NCI-H2029 treated with DMSO at 0.1 percent for 48 hours (cell line): ENCODE measurements at places on chromosomes 5 and 9.

DNA sequence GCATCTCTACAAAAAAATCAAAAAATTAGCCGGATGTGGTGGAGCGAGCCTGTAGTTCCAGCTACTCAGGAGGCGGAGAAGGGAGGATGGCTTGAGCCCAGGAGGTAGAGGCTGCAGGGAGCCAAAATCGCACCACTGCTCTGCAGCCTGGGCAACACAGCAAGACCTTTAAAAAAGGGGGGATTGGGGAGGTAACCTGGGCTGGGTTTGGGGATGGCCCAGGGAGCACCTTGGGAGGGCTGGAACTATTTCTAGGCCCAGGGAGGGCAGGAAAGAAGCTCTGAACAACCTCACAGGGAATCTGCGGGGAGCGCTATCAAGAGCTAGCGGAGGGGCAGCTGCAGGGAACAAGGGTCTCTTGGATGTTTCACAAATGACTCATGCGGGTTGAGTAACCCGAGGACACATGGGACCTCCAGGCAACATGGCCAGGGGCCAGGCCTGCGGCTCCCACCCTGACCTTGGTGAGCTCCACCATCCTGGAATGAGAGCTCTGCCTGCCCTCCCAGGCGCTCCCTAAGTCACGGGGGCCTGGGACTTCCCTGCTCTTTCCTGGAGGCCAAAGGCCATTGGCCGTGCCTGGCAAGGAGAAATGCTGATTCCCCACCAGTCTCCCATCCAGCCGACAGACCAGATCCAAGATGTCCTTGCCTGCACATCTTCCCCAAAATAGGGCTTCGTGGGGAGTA lies 23.4 kb downstream of the SARDH start:
- no peak for DNase-seq

DNA sequence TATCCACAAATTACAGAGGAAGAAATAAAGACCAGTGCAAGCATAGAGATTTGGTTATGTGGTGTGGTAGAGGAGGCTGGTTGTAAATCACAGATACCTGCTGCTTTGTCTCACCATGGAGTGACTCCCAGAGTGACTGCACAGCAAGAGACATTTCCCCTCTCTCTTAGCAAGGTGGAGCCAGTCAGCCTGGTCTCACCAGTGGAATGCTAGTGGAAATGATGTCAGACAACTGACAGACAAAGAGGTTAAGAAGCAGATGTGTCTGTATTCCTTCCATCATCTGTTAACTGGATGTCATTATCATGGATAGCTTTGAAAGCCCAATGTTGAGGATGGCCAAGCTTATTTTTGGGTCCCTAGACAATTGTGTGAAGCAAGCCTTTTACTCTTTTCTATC lies 509.4 kb upstream of the SEMA6A start:
- DNase-seq, result no peak

GRCh38 chr9:105670315-105670714 lies 8.1 kb downstream of the TAL2 start:
- no peak for DNase-seq

- DNase-seq, result no peak
Observed at GRCh38 chr5:130106480-130106879, 202.2 kb downstream of the CHSY3 start.

- DNase-seq, result no peak
Observed at GRCh38 chr9:35689542-35690293, at the start of gene TPM2. TPM2 (minus strand) TSS chr9:35689925; CDS start chr9:35689817, 108 bp downstream.

- no peak for DNase-seq
Observed at GRCh38 chr9:136627703-136628102, 35.0 kb upstream of the EGFL7 start.

DNA sequence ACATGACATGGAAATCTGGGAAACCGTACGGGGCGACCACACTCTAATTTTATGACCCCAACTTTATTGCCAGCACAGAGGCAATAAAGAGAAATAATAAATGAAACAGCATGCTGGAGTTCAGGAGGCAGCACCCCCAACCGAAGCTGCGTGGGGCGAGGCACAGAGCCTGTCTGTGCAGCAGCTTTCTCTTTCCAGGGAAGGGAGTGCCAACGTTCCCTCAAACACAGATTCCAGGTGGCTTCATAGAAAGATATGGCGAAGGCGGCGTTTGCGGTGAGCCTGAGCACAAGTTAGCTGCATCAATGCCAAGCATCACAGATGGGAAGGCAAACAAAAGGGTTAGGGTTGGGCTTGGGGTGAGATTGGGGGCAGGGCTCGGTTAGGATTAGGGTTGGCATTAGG lies 114.8 kb downstream of the HSD17B3 start:
- no peak for DNase-seq

DNA sequence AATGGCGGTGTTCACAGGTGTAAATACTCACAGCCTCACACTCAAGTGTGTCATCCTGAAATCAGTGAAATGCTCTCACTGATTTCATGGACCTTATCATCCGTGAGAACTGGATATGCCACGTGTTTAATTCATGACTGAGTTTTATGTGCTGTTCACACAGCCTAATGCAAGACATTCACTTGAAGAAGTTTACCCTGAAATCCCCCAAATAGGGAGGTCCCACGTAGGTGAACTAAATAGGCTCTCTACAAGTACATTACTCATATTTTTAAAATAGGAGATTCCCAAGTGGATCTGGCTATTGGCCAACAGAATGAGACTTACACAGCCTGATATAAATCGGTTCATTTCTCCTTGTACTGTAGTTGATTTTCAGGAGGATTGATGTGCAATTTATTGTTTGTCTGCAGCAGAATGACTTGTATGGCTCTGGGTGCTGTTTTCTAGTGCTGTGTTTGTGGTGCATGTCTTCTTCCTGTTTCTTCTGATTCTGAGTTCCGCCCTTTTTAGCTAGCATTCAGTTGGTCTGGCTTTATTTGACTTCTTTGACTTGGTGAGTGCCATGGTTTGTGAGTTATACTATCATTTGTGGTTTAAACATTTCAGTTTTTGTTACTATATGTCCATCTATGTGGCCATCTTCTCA lies 25.1 kb downstream of the TRIO start:
- DNase-seq, result no peak

DNA sequence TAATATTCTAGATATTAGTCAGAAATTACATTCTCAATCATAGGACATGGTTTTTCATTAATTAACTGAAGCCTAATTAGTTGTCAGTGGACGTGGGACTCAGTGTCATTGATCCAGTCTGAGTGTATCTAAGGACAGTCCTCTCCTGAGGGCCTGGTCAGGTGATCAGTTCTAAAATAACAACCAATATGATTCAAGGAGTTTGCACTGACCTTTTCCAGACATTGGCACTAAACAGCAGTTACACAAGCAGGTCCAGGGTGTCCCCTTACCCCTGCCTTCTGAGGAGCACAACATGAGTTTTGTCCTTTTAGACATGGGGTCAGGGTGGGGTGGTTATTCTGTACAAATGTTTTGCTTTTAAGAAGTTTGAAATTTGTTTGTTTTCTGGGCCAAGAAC lies 97.8 kb downstream of the CMYA5 start:
- DNase-seq, result no peak

GRCh38 chr9:34332076-34332964 lies 3.0 kb downstream of the NUDT2 start:
- DNase-seq, result peak; percentile 25

GRCh38 chr5:124740991-124741583 lies 5.4 kb downstream of the ZNF608 start:
- DNase-seq, result no peak

GRCh38 chr9:130039528-130040147 lies 3.4 kb downstream of the FNBP1 start:
- DNase-seq, result no peak

GRCh38 chr9:85717220-85717619 lies 24.5 kb downstream of the AGTPBP1 start:
- DNase-seq, result no peak

GRCh38 chr5:119895066-119895465 lies 265.7 kb downstream of the FAM170A start:
- DNase-seq, result no peak

GRCh38 chr5:60690326-60690725 lies 9.6 kb downstream of the DEPDC1B start:
- DNase-seq, result no peak

GRCh38 chr9:88278036-88278435 lies 110.2 kb upstream of the SPIN1 start:
- DNase-seq, result no peak

GRCh38 chr9:128713411-128713780 lies 10.5 kb downstream of the ZDHHC12 start:
- no peak for DNase-seq

- DNase-seq, result no peak
Observed at GRCh38 chr5:39009280-39009679, 64.9 kb downstream of the RICTOR start.

DNA sequence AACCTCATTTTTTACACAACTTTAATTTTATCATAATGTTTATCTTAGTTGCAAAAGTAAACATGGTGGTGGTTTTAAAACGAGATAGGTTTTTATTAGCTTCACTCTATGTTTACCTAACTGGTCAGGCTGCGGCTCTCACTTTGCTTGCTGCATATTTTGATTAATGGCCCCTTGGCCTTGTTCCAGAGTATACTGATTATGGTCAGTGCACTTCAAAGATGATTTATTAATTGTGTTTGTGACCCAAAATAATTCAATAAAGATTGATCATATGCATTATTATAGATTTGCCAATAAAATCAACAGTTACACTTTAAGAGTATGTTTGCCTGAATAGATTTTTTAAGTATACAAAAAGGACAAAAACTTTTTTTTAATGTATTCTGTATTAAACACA lies 188.0 kb downstream of the XRCC4 start:
- DNase-seq, result peak; percentile 47

DNA sequence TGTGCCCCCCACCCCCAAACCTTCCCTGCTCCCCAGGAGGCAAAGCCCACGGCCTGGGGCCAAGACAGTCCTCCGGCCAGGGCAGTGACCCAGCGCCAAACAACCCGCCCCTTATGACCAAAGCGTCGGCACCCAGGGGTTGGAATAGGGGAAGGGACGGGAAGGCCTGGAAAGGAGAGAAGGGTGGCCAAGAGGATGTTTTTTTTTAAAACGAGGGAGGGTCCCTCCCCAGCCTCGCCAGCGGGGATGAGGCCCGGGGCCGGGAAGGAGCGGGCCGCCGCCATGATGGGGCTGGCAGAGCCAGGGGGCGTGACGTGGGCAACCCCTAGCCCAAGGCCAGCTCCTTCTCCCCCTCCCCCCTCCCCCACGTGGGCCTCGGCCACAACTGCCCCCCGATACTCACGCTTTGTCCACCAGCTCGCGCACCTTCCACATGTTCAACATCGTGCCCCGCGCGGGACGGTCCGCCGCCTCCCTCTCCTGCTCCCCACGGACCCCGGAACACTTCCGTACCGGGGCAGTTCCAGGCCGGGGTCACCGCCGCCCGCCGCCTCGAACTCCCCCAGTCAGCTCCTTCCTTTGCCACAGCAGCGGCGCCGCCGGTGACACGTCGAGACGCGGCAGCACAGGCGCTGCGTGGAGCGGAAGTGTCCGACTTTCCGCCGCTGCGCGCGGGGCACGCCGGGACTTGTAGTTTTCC lies at the start of gene CLINT1:
Gene CLINT1 (minus strand): TSS at position 619 of the 700 bp plus-strand sequence. CDS start 175 bp downstream, at position 444.
- peak; percentile 55 for DNase-seq

DNA sequence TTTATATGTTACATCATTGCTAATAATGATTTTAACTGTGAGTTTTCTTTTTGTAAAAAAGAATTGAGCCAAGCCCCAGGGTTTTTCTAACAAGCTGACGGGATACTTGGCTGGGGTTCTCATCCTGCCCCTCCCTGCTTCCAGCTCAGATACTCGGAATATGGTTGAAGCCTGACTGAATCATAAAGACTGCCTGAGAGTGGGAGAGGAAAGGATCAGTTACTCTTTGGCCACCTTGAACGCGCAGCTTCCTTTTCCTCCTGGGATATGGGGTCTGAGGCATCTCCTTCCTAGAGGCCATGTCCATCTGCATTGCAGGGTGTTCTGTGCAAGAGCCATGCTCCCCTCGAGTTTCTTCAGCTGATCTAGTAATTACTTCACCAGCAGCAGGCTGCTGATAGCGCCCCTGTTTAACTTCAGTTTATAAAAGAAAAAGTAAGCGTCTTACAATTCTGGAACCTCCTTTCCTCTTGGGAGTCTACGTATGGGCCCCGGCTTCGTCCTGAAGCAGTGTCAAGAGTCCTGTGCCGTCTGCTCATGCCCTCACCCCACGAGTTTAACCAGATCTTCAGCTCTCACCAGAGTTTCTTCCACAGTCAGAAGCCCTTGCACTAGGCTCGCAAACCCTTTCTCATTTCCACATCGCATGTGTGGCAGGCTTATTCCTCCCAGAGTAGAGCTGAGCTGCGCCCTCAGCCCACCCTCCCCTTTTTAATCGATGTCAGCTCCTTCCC lies 130.0 kb downstream of the MVB12B start:
- DNase-seq, result no peak

- DNase-seq, result no peak
Observed at GRCh38 chr5:154923441-154924430, 14.3 kb downstream of the GEMIN5 start.

- no peak for DNase-seq
Observed at GRCh38 chr5:148739524-148739923, 85.2 kb upstream of the HTR4 start.

GRCh38 chr9:37029776-37030610 lies 4.1 kb downstream of the PAX5 start:
- DNase-seq, result no peak

DNA sequence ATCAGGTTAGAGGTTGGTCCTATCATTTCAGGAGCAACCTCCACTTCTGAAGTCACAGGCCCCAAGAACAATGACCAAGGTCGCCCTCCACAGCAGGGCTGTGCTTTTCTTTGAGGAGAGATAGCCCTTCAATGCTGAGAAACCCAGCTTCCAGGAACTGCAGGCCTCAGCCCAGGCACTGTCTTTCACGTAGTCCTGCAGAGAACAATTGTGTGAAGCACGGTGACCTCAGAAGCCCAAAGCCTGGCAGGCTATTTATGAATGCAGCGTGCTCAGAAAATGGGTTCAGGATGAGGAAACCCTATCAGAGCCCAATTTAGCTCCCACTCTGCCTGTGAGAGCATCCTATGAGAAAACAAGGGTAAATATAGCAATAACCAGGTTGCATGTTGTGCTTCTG lies 388.3 kb downstream of the PLK2 start:
- DNase-seq, result no peak

DNA sequence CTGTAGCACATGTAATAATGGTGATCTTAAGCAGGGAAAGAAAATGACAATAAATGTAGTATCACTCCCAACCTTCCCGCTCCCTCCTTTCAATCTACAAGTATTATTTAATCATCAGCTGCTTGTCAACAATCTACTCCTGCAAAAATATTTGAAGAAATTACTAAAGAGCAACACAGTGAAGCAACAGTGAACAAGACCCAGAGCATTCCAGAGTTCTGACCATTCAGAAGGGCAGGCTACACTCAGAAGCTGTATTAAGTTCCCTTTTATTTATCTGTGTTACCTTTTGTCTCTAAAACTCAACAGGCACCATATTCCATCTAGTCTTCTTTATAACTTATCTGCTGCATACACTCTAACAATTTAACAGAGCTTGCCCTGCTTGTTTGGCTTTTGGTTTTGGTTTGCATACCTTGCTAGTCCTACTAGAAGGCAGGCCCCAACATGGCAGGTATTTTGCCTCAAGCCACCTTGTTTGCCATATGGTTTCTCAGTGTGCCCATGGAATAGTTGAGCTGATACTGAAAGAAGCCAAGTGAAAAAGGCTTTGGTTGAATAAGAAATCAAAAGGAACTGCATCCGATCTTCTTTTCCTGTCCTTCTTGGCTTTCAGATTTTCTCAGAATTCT lies 253.9 kb downstream of the CEMIP2 start:
- no peak for DNase-seq
